ENCODE measurements at places on chromosomes 3 and 15.
A peak's percentile ranks its signal among the peaks of the same experiment; 100 is the strongest.

- no peak for DNase-seq
Measured at GRCh38 chr3:53820756-53821580, 25.3 kb downstream of the CHDH start.

DNA sequence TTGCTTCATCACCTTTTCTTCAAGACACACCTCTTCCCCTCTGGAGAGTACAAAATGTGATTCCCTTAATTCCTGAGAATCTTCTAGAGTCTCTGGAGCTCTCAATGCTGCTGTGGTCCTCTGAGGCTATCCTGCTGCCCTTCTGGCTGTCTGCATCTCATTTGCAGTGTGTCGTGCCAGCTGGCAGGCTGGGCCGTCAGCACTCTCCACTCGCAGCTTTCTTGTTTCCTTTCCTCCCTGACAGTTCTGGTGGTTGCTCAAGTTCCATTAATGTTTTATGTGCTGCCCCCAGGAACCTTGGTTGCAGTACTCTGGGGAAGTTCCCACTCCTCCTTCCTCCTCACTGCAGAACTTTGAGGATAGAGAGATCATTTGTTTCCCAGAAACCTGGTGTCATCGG lies 210.8 kb upstream of the ROPN1 start:
- DNase-seq = no peak

DNA sequence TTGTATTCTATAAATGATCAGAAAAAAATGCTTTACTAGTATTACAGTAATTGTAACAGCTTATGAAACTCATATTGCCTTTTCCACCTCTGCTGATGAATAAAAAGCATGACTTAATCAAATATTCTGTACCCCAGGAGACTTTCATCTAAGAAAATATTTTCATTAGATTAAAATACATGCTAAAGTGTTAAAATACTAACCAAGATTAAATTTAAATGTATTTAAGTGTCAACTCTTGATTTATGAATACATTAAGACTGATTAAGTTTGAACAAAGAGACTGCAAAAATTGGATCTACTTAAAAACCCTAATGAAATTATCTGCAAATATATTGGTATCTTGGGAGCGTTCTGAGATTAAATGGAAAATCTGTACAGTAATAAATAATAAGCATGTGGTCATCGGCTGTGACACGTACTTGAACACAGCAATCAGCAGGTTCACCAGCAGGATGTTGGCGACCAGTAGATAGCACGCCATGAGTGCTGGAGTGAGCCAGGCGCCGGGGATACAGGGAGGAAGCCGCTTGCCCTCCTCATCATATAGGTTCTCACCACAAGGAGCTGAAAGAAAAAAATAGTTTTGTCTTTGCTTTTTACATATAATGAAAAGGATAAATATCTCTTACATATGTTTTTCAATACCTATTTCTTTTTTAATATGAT lies 36.6 kb upstream of the MTMR10 start:
- no peak for DNase-seq

DNA sequence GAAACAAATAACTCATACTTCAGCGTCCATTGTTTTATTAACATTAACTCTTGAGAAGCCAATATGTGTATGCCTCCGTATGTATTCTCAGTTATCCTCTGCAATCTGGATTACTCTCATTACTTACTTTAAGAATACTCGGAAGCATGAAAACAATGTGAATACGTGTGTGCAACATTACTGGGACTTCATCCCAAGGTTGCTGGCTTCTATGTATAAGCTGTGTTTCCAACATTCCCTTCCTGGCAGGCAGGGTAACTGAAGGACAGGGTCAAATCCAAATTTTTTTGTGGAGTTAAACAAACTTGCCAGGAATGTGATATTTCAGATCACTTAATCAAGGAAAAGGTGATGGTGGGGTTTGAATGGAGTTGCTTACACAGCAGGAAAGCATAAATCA lies 34.5 kb upstream of the NR1I2 start:
- DNase-seq = no peak

GRCh38 chr3:14377838-14378169 lies 24.6 kb upstream of the SLC6A6 start:
- peak; percentile 64 for DNase-seq

DNA sequence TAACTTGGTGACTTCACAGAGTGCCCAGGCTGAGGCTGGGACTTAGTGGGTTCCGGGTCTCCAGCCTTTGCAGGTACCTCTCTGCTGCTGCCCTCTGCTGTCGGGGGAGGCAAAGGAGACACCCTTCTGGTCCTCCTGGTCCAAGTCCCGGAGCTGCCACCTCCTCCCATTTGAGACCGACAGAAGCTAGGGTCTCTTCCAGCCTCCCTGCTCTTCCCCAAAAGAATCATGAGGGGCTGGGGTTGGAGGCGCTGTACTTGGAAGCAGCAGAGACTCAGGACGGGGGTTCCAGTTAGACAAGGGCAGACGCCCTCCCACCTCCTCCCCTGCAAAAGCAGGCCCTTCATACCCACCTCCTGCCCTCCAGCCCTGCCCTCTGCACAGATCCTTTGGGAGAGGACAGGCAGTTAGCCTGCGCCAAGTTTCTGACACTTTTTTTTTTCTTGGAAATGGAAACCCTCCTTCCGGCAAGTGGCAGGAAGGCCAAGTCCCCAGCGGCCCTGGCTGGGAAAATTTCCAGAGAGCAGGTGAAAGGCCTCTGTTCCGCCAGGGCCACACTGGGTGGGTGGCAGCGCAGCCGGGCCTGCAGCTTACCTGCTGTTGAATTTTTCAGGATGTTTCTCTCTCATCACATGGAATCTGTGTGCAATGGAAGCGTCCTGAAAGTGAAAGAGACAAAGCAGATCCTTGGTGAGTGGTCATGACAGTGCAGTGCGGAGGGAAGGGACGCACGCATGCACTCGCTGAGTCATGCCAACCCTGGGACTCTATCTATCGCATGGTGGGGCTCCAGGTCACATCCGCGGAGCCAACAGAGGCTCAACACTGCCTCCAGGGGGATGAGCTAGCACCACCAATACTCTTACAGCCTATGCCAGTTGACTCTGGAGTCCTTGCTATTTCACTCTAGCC lies 119.9 kb downstream of the DGKG start:
- peak; percentile 71 for DNase-seq

GRCh38 chr15:40877694-40878093 lies 3.7 kb upstream of the RHOV start:
- no peak for DNase-seq

DNA sequence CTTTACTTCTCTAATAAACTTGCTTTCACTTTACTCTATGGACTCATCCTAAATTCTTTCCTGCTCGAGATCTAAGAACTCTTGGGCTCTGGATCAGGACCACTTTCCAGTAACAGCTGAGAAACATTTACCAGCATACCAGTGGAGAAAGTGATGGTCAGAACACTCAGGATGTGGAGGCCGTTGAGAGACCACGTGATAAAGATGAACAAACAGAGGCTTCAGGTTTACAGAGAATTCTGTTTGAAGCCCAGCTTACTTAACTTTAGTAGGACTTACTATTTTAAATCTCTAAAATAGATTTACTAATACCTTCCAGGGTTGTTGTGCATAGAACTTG lies 57.0 kb downstream of the FRMD4B start:
- DNase-seq = no peak

GRCh38 chr3:17473761-17474160 lies 268.7 kb downstream of the TBC1D5 start:
- DNase-seq = no peak

DNA sequence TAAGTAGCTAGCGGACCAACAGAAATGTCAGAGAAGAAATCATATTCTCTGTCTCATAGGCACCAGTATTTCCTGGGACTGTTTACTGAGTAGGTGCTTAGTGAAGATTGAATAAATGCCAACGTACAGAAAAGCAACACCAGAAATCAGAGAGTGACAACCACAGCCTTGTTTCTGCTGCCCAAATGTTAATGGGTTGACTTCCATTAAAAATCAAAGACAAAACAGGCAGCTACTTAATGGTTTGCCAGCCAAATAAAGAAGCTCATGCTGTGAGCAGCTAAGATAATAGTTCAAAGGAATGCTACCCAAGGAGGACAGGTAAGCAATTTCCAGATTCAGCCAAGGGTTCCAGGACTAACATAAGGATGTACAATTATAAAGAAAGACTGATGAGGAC lies 270.7 kb downstream of the THSD4 start:
- no peak for DNase-seq

GRCh38 chr15:89206908-89207331 lies 14.5 kb downstream of the RLBP1 start:
- peak; percentile 89 for DNase-seq

DNA sequence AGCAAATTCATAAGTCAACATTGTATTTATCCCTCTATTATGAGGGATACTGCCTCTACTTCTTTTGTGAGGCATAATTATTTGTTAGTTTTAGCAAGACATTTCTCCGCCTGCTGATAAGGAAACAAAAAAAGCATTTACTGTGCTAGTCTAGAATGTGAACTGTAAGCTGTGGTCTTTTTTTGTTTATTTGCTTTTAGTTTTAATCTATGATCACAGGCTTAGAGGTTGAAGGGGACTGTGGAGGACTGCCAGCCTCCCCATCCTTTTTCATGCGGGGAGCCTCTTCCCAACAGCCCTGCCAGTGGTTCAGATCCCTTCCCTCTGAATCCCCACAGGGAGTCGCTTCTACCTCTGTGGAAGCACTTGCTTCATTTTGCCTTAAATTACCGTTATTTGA lies 331.0 kb upstream of the ROPN1 start:
- no peak for DNase-seq

DNA sequence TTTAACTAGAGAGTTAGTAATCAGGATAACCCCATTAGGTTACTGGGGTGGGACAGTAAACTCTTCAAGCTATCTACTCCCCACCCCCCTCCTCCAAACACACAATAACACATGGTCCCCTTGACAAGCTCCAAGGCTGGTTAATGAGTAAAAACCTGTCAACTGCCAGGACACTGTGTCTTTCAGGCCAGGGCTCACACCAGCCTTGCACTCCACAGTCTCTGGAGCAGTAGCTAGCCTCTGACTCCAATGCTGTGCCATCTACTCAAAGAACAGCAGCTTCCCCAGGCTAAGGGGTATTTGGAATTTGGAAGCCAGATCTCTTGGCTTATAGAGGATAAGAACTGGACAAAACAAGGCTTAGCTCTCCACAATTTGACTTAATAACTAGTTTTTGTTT lies 115.8 kb downstream of the LRIG1 start:
- DNase-seq = peak; percentile 28

DNA sequence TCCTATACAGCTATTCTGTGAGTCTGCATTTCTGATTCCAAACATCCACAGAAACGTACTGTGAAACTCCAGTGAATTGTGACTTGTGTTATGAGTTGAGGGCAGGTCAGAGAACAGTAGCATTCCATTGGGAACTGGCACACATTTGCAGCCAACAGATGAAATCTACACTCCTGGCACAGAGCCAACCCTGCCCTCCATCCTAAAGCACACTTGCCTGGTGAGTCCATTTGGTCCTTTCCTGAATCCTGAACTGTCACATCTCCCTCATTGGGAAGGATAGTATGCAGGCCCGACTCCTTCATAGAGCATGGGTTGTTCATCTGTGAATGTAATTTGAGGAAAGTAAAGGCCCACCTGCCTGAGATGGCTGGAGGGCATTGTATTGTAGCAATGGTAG lies 314.3 kb upstream of the RASGRP1 start:
- no peak for DNase-seq

DNA sequence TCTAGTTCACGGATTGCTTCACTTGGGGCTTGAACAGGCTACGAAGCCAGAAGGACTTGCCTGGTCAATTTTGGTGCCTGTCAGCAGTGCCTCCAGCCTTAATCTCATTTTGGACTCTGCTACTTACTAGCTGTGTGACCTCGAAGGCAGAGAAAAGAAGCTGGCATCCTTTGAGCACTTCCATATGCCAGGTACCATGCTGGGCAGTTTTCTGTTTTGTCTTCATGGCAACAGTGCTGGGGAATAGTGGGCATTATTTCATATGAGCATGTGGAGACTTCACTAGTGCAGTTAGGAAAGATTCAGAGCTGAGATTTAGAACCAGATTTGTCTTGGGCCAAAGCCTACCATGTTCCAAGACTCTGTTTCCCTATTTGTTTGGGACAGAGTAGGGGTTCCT lies 92.2 kb downstream of the LRTM1 start:
- DNase-seq = no peak

DNA sequence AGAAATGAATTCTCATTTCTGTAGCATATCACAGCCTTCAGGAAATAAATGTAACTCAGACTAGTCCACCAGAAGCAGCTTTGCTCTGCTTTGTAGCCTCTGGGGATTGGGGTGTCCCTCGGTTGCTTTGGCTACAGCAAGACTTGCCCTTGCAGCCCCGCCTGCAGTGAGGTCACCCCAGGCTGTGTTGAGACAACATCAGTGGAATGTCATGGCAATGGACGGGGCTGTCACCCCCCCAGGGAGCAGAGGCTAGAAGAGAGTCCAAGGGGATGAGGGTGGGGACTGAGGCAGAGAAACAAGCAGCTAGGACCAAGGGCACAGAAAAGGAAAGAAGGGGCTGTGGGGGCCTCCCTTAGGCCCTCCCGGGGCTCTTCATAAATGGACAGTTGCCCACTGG lies 854 bp downstream of the CLEC3B start:
- DNase-seq = no peak

- no peak for DNase-seq
Measured at GRCh38 chr15:36468746-36469145, 110.7 kb upstream of the CDIN1 start.

DNA sequence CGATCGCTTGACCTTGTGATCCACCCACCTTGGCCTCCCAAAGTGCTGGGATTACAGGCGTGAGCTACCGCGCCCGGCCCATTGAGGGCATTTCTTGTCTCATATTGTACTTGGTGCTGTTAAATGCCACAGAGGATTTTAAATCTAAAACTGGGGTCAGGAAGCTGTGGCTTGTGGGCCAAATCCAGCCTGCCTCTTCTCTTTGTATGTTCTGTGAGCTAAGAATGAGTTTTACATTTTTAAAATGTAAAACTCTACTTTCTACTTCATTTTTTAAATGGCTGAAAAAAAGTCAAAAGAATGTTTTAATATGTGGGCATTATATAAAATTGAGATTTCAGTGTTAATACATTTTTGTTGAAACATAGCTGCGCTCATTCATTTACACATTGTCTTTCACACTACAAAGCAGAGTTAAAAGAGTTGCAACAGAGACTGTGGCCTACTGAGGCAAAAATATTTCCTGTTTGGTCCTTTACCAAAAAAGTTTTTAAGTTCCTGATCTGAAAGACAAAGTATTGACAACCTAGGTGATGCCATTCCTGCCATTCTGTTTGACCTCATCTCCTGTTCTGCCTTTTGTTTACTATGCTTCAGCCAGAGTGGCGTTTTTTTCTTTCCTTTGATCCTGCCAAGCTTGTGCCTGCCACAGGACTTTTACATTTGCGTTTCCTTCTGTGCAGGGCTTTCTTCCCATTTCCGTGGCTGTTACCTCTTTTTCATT lies 50.4 kb downstream of the PDCD6IP start:
- no peak for DNase-seq

GRCh38 chr3:124243177-124243859 lies 251.4 kb upstream of the ROPN1 start:
- no peak for DNase-seq

DNA sequence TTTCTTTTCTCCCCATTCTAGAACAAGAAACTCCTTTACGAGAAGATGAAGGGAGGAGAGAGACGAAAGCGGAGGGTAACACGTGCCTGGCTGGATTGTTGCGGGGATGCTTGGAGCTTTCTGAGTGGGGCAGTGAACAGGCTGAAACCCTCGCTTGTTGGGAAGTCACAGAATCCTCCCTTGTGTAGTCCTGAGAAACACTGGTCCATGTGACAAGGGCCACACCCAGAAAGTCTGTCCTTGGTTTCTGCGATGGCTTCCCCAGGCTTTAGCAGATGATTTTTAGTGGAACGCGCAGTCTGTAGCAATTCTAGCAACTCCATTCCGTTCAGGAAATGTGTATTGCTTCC lies 26.1 kb upstream of the GREM1 start:
- DNase-seq = no peak

- DNase-seq = no peak
Measured at GRCh38 chr3:55406696-55407425, 80.2 kb downstream of the WNT5A start.
